8988T (cell line): ENCODE measurements at places on chromosomes 16 and 17.

DNA sequence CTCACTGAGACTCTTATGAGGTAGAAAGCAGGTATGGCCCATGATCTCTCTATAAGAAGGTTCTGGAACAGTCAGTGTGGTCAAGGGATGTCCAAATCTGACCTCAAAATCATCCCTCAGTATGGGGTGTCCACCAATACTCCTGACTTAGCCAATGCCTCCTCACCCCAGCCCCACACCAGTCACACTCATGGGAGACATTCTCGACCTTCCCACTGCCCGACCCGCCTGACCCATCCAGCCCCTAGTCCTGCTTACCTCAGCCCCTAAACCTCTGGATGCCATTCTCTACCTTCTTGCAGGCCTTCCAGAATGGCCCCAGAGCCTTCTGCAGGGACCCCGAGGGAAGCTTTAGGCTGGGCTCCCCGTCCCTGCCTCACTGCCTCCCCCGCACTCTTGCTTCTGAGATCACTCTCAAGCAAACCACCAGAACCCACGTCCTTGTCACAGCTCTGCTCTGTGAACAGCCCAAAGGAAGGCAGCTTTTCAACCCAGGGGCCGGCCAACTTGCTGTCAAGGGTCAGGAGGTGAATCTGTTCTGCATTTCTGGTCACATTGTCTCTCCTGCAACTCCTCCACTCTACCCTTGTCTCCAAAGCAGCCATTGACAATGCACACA, 44.9 kb upstream of the RBFOX3 start:
- DNase-seq, result no peak

GRCh38 chr17:79654350-79654959, 43.6 kb upstream of the RBFOX3 start:
- DNase-seq, result no peak

DNA sequence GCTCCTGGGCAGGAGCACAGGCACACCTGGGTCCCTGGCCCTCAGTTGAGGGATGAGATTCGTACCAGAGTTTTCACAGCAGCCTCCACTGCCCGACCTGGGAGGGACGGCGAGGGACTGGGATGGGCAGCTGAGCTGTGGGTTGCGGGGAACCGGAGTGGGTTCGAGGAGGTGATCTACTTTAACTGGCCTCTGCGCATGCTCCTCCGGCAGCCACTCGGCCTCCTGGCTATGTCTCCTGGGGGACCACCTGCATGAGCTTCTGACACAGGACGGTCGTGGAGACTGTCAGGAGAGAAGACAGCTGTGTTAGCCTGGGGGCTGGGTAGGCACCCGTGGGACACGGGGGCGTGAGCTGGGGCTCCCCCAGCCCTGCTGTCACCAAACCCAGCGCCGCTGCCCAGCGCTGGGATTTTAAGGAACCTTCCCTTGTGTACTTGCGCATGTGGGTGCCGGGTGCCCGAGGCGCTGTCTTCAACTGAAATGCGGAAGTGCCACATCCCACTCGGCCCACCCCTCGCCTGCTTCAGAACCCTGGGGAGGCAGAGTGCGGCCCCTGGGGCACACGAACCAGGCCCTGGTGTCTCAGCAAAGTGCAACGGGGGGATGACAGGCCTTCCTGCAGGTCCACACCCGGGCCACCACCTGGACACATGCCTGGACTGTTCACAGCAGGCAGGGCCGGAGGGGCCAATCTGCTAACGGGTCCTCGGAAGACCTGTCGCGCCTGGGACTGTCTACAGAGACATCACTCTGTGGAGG, 36.4 kb downstream of the SLC7A5 start:
- DNase-seq, result no peak

DNA sequence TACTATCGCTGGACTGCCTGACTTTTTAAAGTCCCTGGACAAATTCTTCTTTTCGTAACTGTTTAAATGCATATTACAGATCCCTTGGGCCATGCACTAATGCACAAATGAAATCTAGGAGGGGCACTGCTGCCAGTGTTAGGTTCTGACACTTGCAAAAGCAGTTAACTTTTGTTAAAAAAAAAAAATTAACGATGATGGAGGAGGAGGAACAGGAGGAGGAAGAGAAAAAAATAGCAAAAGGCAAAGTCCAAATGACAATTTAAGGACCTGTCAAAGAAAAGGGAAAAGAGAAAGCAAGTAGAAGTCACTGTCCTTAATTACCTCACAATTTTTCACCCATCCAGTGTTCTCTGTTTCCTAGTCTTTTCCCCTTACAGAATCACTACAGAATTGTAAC, 97.8 kb upstream of the CORO6 start:
- DNase-seq, result no peak

DNA sequence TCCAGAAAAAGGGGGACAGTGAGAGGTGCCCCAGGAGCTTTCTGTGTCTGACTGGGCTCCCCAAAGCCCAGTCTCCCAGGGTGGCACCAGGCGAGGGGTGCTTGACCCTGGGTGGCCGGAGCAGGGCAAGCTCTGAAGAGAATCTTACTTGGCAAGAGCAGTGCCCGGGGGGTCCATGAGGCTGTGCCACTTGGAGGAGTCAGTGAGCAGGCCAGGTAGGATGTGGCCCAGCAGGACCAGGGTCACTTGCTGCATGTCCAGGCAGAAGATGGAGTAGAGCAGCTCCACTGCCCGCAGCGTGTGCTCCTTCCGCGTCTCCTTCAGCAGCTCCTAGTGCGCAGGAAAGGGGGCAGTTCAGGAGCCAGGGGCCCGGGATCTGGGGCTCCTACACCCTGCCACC, 7.3 kb downstream of the CSF3 start:
- no peak for DNase-seq

GRCh38 chr16:49586466-49587450, 213.2 kb downstream of the C16orf78 start:
- peak; percentile 39 for DNase-seq

DNA sequence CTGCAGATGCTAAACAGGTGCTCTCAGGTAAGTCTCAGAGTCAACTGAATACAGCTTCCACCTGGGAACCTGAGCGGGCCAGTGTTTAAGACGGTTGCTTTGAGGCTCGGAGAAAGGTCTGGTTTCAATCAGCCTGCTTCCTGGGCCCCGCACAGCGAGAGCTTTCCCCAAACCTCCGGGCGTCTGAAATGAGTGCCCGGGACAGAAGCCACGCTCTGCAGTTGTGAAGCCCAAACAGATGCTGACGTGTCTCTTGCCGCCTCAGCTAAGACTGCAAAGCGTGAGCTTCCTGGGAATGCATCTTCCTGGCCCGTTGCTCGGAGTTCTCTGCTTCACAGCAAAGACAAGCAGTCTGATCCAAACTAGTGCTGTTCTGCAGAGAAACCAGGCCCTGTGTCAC, 36.7 kb downstream of the PLXDC1 start:
- DNase-seq, result no peak

GRCh38 chr16:90027611-90028010, 8.4 kb upstream of the DBNDD1 start:
- no peak for DNase-seq

- no peak for DNase-seq
These were observed 74.8 kb downstream of the XYLT1 start for GRCh38 chr16:17395849-17396480.

GRCh38 chr17:80832266-80832676, 159.4 kb upstream of the CHMP6 start:
- no peak for DNase-seq

DNA sequence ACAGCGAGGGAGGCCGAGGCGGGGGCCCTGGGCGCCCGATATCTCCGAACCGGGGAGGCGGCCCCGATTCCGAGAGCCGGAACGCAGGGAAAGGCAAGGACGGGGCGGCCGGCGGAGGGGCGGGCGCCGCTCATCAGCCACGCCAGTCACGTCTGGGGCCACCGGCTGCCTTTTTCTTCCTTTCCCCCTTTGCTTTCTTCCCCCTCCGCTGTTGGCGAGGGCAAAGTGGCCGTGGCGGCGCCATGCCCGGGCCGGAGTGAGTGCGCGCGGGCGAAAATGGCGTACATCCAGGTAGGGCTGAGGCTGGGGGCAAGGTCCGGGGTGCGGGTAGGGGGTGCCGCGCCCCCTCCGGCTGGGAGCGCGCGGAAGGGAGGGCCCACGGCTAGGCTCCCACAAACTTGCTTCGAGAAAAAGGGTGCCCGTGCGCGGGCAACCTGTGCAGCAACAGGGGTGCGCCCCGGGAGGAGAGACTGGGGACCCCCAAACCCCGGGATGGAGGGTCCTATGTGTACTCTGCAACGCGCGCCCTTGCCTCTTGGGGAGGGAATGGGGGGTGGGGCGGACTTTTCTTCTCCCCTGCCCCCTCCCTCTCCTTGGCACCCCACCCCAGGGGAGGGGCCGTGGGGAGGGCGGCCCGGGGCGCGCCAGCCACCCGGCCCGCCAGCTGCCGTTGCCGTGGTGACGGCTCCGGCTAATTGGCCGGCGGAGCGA, 486 bp downstream of the SYT17 start:
- peak; percentile 35 for DNase-seq

DNA sequence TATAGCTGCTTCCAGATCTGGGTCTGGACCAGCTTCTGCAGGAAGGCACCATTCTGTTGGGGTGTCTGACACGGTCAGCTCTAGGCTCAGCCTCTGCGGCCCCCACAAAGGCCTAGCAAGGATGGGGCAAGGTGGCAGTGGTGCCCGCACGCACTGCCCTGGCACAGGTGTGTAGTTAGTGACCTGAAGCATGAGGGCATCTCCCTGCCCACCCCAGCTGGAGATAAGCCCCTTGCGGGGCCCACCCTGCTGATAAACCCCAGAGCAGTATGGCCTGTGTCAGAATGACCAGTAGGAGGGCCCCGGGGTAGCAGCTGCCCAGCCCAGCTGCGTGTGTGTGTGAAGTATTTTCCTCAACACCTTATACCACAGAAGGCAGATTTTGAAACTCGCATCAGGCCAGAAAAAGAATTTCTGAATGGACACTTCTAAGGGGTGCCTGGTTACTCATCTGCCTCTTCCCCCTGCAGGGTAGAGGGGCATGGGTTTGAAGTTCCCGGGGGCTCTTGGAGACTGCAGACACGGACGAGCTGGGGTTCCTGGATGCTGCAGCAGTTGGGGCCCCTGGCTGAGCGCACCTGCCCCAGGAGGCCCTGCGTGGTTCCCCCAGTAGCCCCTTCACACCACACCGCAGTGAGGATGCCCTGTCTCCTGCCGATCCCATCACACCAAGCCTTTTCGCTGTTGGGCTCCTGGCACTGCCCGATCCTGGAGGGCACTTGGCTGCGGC, 4.5 kb downstream of the ARHGDIA start:
- DNase-seq, result no peak

DNA sequence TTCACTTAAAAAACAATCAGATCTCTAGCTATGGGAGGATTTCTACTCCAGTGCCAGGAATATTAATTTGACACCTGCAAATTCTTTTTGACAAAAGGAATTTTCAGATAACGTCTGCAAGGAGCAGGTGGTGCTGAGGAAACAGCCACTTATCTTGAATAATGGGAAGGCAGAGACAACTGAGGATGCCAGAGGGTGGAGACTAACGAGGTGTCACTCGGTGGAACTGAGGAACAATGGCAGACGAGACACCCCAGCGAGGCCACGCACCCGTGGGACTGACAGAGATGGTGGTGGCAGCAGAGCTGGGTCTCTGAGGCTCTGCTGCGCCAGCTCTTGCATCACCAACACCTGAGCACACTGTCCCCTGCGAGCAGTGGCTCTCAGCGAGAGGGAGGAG, 42.2 kb downstream of the VAC14 start:
- DNase-seq, result no peak

- DNase-seq, result no peak
These were observed 17.4 kb upstream of the C17orf107 start for GRCh38 chr17:4881761-4882555.

GRCh38 chr16:81697616-81698309, 81.3 kb upstream of the PLCG2 start:
- no peak for DNase-seq

GRCh38 chr16:53297477-53297876, 136.8 kb upstream of the RBL2 start:
- DNase-seq, result no peak

- DNase-seq, result no peak
These were observed 1.8 kb downstream of the ALKBH5 start for GRCh38 chr17:18185391-18185790.

DNA sequence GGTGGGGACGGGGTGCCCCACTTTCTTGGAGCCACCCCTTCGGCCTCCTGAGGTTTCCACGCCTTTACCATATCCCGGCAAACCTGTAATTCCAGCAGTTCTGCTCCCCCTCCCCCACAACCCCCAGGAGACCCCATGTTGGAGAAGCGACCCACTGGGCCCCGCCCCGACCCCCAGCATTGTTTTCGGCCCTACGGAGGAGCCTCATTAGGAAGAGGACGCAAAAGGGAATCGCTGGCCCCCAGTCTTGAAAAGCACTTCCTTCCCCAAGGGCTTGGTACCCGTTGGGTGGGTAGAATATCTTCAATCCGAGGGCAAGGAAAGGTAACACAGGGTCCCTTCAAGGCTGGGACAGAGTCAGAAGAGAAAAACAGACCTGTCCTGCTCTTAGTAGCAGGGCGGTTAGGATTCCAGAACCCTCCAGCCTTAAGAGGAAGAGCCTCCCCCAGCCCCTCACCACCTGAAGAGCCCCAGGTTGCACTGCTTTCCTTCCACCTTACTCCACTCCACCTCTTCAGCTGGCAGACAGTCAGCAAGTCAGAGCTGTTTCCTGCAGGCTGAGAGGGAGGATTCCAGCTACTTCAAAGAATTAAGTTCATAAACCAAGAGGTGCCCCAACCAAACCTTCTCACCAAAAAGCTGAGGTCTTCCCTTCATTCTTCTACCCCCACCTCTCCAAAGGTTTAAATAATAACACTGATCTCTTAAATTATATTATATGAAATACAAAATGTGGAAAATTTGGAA, 803 bp upstream of the TLCD2 start:
- no peak for DNase-seq

- no peak for DNase-seq
These were observed 986 bp upstream of the ELOB start for GRCh38 chr16:2777903-2778629.

GRCh38 chr16:4833584-4833983, 13.5 kb downstream of the GLYR1 start:
- DNase-seq, result no peak

GRCh38 chr17:924711-925475, 54.7 kb downstream of the NXN start:
- DNase-seq, result no peak

DNA sequence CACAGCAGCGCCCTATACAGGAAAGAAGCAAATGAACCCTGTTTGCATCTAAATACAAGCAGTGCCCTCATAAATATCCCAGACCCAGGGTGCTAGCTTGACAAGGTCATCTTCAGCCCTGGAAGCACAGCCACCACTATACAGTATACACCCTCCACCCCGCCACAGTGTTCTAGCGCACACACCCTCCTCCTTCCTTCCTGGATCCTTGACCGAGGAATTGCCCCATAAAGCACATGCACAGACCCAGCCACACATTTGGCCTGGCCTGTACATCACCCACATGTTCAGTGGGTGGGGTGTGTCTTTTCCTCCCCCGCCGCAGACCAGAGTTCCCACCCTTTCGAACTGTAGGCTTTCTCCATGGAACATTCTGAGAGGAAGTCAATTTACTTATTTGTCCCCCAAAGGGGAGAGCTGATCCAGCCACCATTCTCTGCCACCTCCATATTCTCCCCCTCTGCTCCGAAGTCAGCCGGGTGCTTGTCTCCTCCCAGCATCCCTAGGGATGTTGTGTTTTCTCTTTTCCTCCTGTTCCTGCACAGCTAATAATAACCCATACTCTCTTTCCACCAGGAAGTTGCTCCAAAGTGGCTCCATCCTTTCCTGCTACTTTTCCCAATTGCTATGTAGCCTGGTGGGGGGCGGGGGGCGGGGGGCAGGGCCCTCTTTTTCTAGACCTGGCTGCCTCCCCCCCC, 6.6 kb downstream of the ABI3 start:
- DNase-seq, result no peak

- no peak for DNase-seq
These were observed 30.7 kb upstream of the GSE1 start for GRCh38 chr16:85582229-85582991.
